ENCODE measurements at places on chromosomes 16 and 17.

DNA sequence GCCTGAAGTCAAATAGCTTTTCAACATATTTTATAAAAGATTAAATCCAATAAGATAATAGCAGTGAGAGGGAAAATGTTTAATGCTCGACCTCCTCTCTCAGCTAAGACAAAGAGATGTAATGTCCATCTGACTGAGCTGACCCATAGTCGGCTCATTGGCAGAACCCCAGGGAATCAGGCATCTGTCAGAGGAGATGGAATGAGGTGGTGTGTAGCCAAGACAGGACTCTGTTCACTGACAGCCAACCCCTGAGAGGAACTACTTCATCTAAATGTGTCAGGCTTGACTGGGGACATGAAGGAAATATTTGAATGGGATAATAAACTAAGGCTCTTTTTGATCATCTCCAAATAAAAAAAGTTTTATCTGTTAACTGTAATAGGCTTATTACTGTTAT, 188.0 kb downstream of the CDH11 start:
- peak; percentile 30 for DNase-seq

- DNase-seq: no peak
Observed at GRCh38 chr17:7943291-7943690, 11.3 kb downstream of the CNTROB start.

DNA sequence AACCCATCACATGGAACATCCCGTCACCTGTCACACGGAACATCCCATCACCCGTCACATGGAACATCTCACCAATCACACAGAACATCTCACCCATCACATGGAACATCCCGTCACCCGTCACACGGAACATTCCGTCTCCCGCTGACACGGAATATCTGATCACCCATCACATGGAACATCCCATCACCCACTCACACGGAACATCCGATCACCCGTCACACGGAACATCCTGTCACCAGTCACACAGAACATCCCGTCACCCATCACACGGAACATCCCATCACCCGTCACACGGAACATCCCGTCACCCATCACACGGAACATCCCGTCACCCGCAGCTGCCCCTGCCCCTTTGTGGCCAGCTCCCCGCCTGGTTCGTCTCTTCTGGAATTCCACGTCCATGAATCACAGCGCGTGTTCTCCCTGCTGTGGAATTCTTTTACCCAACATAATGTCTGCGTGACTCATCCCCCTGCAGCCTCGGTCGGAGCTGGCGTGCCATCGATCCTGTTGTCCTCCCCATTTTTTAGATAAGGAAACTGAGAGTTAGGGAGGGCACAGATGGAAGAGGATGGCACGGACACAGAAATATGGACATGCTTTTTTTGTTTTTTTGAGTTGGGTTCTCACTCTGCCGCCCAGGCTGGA, 5.6 kb downstream of the CPNE7 start:
- peak; percentile 98 for DNase-seq

DNA sequence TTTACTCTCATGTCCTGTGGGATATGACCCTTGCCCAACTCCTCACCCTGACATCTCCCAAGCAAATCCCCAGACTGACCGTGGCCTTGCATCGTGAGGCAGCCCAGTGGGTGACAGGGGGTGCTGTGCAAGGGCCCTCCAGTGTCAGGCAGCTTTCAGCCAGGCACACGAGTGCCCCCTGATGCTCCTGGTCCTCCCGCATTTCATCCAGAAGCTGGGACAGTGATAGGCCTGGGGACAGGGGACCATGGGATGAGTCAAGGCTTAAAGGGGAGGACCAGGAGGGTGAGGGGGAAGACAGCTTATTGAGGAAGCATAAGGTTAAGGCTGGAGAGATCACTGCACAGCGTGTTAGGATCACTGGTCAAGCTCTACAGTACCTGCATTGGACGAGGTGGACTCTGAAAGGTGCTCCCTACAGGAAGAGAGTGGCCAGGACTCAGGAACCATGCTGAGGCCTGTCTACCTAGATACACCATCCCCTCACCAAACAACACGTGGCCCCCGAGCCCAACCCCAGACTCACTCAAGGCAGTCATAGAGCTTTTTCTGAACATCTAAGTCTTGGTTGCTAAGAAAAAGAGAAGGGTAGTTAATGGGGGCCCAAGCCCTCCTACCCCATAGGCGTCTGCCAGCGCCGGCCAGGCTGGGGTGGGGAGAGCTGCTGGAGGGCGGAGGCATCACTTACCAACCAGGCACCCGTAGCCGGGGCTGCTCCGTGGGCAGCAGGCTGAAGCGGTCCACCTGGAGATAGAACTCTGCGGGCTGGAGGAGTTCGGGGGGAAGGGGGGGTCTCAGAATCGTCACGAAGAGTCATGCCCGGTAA, 998 bp downstream of the ACD start:
- no peak for DNase-seq

GRCh38 chr16:714558-715476, at the start of gene METRN:
Gene METRN (plus strand): TSS chr16:715118. CDS start chr16:715290, 172 bp downstream.
- peak; percentile 86 for DNase-seq

DNA sequence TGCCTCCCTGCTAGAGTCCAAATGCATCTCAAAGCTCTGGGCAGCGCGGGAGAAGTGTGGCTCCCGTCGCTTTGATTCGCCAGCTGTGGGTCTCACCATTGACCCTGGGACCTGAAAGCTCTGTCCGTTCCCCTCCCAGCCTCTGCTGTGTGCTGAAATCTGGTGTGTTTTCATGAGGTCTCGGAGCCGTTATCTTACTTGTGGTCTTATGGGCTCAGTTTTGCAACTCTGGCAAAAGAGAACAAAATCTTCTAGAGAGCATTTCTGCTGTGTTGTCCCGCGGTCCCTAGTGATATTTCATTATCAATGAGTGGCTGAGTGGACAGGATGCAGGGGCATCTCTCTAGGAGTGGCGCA, 13.3 kb downstream of the CRISPLD2 start:
- no peak for DNase-seq

- DNase-seq: no peak
Observed at GRCh38 chr17:4540224-4540651, 14.9 kb downstream of the MYBBP1A start.

- DNase-seq: no peak
Observed at GRCh38 chr16:69593751-69594255, 28.0 kb downstream of the NFAT5 start.

DNA sequence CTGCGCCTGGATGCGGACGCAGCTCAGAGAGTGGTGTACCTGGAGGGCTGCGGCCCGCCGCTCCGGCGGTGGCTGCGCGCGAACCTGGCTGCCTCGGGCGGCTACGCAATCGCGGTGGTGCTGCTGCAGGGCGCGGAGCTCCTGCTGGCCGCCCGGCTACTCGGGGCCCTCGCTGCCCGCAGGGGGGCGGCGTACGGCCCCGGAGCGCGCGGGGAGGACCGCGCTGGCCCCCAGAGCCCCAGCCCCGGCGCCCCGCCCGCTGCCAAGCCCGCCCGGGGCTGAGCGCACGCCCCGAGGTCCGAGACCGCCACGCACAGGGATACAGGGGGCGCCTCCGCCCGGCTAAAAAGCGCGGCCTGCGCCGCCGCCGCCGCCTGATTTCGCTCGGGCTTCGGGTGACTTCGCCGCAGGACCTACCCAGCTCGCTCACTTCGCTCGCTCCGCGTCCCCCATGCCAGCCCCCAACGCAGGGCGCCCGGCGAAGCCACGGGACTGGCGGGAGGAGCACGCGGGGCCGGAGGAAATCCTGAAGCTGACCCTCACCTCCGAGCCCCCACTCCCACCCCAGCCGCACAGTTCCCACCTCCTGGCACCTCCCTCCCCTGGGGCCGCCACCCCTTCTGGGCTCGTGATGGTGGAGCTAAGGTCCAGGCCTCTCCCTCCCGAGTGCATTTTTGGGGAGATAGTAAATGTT, 8.2 kb downstream of the PDE6G start:
- no peak for DNase-seq

DNA sequence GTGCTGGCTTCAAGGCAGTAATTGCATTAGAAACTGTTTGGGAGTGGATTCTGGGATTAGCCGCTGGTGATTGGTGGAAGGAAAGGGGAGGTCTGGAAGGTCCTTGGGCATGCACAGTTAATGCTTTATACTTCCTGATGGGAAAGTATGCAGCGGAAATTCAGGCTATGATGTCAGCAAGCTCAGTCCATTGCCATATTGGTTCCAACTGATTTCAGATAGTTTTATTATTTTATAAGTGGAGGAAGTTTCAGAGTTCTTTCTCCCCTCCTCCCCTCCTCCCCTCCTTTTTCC, 8.1 kb upstream of the CMTR2 start:
- DNase-seq: no peak

- DNase-seq: no peak
Observed at GRCh38 chr17:29588562-29589411, 661 bp downstream of the GIT1 start.

DNA sequence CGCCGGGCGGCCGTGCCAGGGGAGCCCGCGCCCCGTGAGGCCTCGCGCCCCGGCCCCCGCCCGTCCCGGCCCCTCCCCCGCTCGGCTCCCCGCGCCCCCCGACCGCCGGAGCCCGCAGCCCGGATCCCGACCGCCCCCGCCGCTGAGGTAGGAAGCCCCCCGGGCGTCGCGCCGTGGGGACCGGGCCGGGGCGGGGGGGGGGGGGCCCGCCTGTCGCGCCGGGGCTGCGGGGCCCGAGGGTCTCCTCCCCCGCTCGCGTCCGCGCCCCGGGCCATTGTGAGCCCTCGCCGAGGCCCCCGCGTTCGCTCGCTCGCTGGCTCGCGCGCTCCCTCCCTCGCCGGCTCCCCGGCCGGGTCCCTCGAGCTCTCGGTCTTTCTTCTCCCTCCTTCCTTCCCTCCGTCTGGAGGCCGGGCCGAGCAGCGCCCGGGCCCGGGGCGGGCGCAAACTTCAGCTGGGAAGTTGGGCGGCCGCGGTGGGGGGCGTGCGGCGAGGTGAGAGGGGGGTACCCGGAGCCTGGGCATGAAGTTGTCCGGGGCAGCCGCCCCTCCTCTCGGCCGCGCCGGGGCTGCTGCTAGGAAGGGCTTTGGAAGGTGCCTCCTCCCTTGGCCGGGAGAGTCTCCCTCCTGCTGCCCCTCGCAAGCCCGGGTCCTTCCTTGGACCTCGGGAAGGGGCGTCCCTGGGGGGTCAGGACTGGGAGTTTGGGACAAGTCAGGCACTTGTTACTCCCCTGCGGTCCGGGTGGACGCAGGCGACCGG, 419 bp downstream of the GLIS2 start:
- peak; percentile 26 for DNase-seq

GRCh38 chr16:47142821-47143676, 696 bp downstream of the NETO2 start:
- peak; percentile 72 for DNase-seq

All from astrocyte of the spinal cord (primary cell).